ENCODE measurements at places on chromosomes 3 and 15.

DNA sequence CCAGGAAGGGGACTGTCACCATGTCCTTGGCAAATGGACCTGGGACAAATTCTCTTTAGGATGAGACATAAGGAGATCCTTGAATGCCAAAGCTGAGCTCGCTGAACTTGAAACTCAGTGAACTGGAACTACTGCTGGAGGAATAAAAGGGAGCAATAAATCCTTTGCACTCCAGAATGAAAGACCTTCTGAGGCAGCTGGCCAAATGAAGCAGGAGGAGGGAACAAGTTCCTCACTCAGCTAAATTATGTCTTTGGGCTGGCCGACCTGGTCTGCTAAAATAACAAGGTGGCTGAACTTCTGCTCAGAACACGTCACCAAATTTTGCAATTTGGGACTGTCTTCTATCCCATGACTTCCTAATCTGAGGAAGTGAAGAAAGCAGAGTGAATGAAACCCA is 314.7 kb downstream of the LPP start:
- DNase-seq = peak; percentile 76

GRCh38 chr15:71279757-71280141 is 164.5 kb downstream of the THSD4 start:
- DNase-seq = no peak

DNA sequence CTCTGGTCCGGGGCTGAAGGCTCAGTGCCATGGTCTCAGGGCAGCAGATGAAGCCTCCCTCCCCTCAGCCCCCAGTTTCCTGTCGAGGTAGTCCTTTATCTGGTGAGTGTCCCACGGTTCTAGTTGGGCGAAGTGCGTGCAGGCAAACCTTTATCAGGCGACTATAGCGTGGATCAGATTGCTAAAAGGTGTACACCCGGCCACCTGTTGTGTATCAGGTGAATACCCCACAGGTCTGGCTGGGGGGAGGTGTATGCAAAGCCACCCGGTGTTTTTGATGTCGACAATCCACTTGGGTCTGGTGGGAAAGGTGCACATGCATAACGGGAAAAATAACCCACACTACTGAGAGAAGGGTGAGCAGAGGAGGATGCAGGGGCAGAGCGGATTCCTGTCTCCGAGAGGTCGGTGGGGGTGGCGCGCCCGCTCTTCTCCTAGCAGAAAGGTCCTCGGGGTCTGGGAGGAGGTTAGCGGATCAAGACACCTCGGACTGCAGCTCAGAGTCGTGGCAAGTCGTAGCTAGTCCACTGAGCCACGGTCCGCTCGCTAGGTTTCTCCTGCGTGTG is 507 bp downstream of the SLC12A6 start:
- DNase-seq = no peak

GRCh38 chr3:49803465-49804140 is 542 bp downstream of the INKA1 start:
- DNase-seq = peak; percentile 92

DNA sequence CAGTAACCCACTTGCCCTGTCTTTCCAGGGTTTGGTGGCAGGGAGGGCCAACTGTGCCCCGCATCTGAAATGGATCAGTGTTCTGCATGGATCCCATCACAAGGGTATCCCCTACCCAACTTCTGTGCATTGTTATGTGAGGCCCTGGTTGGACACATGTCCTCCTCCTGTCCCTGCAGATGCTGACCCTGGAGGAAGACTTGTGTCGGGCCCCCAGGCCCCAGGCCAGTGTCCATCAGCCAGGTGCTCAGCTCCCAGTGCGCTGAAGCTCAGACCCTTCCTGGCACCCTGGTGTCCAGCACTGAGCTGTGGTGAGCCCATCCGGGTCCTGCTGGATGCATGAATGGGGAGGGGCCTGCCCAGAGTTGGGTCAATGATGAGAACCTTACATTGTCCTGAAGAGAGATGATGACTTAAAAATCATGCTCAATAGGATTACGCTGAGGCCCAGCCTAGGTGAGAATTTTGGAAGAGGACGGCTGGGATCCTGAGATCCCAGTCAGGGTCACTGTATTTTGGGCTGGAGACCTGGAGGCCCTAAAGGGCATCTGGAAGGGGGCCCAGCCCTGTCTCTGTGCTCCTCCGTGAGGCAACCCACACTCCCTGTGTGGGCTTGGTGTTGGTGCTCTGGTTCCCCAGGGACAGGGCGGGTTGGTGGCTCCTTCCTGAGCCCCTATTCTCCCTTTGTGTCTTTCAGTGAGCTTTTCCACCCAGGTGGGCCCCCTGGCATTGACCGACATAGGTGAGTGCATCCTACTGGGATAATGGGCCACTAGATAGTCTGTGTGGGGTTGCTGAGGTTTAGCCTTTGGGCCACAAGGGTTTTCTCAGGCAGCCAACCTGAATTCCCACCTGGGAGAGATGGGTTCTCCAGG is 199.1 kb downstream of the UBE3A start:
- DNase-seq = no peak

GRCh38 chr15:60766391-60767128 is 287.6 kb upstream of the ICE2 start:
- no peak for DNase-seq

DNA sequence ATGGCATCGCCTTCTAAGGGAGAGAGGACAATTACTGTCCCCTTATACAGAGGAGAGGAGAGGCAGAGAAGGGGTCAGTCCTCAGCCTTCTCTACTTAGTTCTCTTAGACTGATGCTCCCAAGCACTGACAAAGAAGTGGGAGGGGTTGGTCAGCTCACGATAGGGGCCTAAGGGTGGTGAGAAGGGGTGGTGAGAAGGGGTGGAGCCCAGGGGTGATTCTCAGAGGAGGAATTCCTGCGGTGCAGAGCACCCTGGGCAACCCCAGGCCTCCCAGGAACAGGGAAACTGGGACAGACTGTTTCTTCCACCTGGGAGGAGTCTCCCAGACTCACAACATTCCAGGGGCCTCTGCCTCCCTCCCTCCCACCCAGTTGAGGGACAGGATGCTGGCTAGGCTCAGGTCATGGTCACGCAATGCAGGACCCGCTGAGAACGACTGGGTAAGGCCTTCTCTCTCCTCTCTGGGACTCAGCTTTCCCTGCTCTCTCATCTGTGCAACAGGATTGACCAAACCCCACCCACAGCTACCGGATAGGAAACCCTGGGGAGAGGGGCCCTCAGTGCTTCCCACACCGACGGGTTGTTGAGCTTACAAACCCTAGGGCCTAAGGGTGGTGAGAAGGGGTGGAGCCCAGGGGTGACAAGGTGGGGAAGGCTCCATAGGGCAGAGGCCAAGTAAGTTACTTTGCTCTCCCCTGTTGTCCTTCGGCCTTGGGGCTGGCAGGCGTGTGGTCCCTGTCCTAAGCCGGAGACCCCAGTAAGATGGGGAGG is 1.5 kb downstream of the TPRA1 start:
- DNase-seq = peak; percentile 21

DNA sequence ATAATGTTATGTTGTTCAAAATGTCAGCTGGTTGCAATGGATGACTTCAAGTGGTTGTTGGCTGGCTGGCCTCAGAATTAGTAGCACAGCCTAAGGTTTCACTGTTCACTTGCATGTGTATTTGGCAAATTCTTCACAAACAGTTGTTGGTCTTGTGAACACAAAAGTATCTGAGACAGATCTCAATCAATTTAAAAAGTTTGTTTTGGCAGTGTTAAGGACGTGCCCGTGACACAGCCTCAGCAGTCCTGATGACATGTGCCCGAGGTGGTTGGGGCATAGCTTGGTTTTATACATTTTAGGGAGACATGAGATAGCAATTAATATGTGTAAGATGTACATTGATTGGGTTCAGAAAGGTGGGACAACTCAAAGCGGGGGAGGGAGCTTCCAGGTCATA is 436.0 kb downstream of the AGBL1 start:
- no peak for DNase-seq

DNA sequence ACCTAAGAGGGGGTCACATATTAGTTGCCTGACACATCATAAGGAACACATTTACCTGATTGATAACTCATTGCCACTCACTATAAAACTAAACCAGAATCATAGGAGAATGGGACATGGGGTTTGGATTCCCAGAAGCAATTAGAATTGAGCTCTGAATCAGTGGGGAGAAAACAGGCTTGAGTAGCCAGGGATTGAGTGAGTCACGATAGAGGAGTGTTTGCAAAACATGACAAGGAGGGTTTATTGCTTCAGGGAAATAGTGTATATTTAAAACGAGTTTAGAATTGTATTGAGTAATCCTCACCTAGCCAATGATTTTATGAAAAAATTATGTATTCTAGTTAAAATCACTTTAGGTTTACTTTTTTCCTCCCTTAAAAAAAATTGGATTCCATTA is 101.1 kb upstream of the THRB start:
- no peak for DNase-seq

GRCh38 chr3:19149368-19149767 is 1.1 kb downstream of the KCNH8 start:
- DNase-seq = no peak
